ENCODE measurements at places on chromosomes 4 and X. TPM values are rescaled to one million over a fixed set of nuclear protein-coding genes. Genes with fewer than 3 reads are reported as not detected.
A peak's percentile ranks its signal among the peaks of the same experiment; 100 is the strongest.

DNA sequence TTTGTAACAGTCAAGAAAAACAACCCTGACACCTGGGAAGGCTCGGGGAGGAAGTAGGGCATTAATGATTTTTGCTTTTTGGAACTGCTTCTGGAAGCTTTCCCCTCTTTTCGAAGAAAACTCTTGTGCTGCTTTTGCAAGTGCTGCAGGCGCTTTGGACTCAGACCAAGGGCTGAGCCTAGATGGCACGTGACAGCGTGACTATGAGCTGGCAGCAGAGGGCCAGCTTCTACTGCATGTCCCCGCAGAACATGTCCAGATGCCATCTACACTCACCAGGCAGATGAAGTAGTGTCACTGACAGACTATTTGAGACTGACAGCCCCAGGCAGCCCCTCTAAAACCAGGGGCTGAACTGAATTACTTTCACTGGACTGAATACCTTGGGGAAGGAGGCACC lies 6.2 kb downstream of the NR0B1 start:
- DNase-seq, result no peak

DNA sequence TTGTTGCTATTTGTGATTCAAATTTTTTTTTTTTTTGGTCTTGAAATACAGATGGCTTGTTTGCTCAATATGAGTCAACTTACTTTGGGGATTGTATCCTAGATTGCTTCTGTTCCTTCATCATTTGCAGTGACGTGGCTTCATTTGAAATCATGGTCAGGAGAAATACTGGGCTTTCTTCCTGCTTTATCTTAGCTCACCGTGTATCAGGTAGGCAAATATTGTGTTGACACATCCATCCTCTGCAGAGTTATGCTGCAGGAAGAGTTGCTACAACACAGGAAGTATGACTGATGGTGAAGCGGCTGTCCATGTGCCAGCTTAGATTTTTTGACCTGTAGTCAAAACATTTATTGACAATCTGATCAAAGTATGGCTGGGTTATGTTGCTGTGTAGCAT lies 232.2 kb downstream of the C4orf33 start:
- no peak for DNase-seq

DNA sequence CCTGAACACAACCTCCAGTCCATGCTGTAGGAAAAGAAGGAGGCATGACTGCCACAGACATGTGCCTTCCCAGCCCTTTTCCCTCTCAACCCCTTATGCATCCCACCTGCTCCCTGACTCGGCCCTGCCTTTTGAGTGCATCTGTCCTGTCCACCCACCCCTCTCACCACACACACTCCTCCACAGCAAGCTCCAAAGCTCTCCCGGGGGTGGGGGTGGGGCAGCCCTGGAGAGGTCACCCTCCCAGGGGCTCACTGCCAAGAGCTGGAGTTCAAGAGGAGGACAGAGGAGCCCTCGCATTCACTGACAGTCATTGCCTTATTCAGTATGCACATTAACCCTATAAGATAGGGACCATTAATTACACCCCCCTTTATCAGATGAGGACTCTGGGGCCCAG lies 46.6 kb upstream of the MAMLD1 start:
- DNase-seq, result no peak

DNA sequence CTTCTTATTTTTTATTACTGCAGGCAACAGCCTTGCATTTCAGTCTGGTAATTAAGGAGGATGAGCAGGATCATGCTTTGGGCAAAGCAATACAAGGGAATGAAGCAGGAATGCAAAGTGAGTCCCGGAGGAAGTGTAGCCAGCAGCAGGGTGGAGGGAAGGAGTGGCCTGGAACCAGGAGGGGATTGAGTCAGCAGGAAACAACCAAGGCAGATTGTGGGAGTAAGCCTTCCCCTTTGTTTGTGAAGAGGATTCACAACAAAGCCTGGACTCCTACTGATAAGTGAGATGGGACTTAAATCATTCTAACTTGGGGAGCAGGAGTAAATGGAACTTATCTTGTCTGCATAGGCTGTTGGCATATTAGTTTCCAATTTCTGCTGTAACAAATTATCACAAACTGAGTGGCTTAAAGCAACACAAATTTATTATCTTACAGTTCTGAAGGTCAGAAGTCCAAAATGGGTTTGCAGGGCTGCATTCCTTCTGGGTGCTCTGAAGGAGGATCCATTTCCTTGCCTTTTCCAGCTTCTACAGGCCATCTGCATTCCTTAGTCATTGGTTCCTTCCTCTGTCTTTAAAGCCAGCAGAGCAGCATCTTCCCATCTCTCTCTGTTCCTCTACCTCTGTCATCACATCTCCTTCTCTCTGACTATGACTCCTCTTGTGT lies 93.2 kb upstream of the AP1S2 start:
- DNase-seq, result no peak

DNA sequence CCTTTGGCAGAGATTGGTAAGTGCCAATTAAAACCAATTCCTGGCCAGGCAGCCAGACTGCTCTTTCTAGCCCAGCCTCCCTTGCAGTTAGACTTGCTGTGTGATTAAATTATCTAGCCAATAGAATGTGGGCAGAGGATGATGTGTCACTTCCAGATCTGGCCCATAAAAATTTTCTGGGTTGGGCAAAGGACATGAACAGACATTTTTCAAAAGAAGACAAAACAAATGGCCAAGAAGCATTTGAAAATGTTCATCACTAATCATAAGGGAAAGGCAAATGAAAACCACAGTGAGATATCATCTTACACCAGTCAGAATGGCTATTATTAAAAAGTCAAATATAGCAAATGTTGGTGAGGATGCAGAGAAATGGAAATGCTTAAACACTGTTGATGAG lies 71.4 kb upstream of the STIM2 start:
- no peak for DNase-seq

- DNase-seq, result no peak
Observed at GRCh38 chrX:139194571-139195280, 335.8 kb upstream of the F9 start.

GRCh38 chr4:76811604-76812412 lies 86.1 kb downstream of the SOWAHB start:
- DNase-seq, result peak; percentile 70

GRCh38 chr4:106095408-106095807 lies 200.1 kb downstream of the NPNT start:
- no peak for DNase-seq

TRMT10A gene
- polyA plus RNA-seq, result 16.3 TPM

IL1RAPL2 gene
- polyA plus RNA-seq, result 1.1 TPM

LRAT gene
- 0.67 TPM for polyA plus RNA-seq

APBB2 gene
- polyA plus RNA-seq, result 47.7 TPM

MAGEA2B gene
- not detected for polyA plus RNA-seq

RIPPLY1 gene
- polyA plus RNA-seq, result 3.5 TPM

All from right renal cortex interstitium (tissue), 3 donors.